ENCODE measurements at places on chromosomes 2 and 18.
A peak's percentile ranks its signal among the peaks of the same experiment; 100 is the strongest.

DNA sequence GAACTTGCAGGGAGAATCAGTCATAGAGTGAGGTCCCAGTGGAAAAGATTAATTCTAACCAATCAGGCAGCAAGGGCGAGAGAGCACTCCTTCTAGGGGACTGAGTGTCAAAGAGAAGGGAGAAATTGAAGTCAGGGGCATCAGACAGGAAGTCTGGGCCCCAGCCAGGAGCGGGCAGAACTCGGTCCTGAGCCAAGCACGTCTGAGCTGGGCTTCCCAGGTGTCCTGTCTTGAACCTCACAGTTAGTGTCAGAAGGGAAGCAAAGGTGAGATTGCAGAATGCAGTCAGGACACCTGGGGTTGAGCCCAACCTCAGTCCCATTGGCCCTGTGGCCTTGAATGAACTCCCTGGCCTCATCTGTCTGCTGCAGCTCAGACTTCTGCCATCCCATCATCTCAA lies 220.9 kb downstream of the SMAD2 start:
- DNase-seq = no peak

DNA sequence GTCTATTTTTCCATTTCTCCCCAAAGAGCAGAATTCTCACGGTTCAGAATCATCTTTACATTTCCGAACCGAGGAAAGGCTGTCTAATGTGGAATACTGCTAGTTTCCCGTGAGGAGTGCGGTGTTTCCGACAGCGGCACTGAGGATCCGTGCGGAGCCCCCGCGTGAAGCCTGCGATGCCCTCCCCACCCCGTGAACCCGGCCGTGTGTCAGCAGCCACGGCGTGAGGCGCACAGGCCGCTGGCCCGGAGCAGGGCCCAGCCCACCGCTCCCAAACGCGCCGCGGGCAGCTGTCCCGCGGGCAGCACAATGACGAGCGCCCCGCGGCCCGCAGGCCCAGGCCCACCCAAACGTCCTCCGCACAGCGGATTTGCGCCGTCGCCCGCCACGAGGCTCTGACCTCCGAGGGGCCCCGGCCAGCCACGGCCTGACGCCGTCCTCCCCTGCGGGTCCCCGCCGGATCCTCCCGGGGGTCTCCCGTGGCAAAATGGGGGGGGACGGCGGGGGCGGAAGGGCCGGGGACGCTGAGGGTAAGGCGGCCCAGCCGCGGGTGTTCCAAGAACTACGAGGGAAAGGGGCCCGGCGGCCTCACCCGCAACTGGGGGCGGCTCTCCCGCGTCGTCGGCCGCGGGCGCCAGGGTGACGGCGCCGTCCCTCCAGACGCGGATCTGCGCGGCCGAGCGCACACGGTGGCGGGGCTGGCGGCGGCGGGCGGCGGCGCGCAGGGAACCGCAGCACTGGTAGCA lies 796 bp downstream of the SPIRE1 start:
- DNase-seq = peak; percentile 83

- DNase-seq = no peak
Observed at GRCh38 chr2:72154386-72154975, 6.8 kb upstream of the CYP26B1 start.

DNA sequence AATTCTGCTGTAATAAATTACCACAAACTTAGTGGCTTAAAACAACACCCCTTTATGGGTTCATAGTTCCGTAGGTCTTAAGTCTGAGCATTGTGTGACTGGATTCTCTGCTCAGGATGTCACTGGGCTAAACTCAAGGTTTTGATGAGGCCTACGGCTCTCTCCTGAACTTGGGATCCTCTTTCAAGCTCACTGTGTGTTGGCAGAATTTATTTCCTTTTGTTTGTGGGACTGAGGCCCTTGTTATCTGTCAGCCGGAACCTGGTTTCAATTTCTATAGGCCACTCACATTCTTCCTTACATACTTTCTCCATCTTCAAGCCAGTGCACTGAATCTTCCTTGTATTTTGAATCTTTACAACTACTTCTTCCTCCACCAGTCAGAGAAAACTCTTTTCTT lies 290.2 kb downstream of the AKAIN1 start:
- no peak for DNase-seq

- no peak for DNase-seq
Observed at GRCh38 chr18:8049147-8049546, 482.0 kb downstream of the PTPRM start.

DNA sequence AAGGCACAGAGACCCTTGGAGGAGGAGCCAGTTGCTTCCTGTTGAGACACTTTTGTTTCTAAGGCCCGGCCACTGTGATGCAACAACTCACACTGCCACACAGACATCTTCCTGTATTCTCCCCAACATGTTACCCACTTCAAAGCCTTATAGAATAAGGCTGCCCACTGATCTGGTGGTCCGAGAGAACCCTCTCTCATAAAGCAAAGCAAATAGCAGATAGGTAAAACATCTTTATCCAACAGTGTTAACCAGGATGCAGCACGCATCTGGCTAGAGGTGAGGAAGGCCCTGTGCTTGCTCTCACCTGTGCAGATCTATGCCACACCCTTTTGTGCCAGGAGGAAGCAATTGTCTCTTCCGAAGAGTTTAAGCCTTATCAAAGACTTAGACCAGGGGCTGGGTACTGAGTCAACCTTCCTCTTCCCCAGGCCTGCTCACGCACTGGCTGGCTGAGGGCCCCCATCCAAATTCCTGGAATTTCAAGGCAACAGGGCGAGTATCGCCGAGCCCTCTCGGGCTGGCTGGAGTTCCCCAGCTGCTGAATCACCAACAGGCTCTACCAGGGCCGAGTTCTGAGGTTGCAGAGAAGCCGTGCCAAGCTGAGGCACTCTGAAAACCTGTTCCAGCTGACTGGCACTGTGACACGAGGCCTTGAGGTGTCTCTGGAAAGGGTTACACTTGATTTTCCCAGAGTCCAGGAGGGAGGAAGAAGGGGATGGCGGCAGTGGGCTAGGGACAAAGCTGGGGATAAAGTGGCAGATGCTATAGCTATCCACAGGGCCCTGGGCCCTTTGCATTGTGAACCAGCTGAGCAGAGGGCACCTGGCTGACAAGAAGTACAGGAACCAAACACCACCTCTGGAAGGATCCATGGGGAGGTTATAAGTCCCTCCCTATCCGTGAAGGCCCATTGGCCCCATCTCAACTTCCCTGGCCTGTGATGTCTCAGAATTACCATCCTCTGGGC lies 29.3 kb downstream of the TGFA start:
- peak; percentile 95 for DNase-seq

- DNase-seq = no peak
Observed at GRCh38 chr18:69157906-69158305, 242.8 kb upstream of the DOK6 start.

Measured in urothelium cell line (cell line).